ENCODE measurements at places on chromosomes 13 and 19. TPM values are rescaled to one million over a fixed set of nuclear protein-coding genes. Genes with fewer than 3 reads are reported as not detected.

CPT1C gene
- total RNA-seq = 10.6 TPM

FPR1 gene
- total RNA-seq = 38.3 TPM

MBD3L2 gene
- total RNA-seq = not detected

HSPB6 gene
- total RNA-seq = 412 TPM

TEAD2 gene
- 32.4 TPM for total RNA-seq

HCN2 gene
- 0.10 TPM for total RNA-seq

Measured in posterior vena cava (tissue), 2 donors.